ENCODE measurements at places on chromosomes 5 and 9.

GRCh38 chr5:32814141-32814540 is 103.0 kb downstream of the NPR3 start:
- DNase-seq = no peak

GRCh38 chr5:91119217-91119616 is 263.9 kb downstream of the ARRDC3 start:
- DNase-seq = no peak

DNA sequence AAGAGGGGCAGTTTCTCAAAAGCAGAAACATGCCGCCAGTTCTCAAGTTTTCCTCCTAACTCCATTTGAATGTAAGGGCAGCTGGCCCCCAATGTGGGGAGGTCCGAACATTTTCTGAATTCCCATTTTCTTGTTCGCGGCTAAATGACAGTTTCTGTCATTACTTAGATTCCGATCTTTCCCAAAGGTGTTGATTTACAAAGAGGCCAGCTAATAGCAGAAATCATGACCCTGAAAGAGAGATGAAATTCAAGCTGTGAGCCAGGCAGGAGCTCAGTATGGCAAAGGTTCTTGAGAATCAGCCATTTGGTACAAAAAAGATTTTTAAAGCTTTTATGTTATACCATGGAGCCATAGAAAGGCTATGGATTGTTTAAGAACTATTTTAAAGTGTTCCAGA is 142.8 kb downstream of the NTRK2 start:
- DNase-seq = no peak

DNA sequence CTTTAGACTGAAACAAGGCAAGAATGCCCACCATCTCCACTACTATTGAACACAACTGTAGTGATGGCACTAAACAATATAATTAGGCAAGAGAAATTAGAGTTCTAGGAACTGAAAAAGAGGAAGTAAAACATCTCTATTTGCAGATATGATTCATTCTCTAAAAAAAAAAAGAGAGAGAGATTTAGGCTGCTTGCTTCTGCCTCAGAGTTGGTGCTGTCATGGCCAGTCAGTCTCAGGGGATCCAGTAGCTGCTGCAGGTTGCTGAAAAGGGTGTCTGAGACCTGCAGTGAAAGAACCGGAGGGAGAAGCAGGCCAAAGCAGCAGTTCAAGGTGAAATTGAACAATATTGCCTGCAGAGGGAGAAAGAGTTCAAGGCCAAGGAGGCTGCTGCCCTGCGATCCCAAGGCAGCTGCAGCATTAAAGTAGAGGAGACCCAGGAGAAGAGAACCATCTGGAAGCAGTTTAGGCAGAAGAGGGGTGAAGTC is 72.5 kb downstream of the AP3B1 start:
- peak; percentile 20 for DNase-seq

DNA sequence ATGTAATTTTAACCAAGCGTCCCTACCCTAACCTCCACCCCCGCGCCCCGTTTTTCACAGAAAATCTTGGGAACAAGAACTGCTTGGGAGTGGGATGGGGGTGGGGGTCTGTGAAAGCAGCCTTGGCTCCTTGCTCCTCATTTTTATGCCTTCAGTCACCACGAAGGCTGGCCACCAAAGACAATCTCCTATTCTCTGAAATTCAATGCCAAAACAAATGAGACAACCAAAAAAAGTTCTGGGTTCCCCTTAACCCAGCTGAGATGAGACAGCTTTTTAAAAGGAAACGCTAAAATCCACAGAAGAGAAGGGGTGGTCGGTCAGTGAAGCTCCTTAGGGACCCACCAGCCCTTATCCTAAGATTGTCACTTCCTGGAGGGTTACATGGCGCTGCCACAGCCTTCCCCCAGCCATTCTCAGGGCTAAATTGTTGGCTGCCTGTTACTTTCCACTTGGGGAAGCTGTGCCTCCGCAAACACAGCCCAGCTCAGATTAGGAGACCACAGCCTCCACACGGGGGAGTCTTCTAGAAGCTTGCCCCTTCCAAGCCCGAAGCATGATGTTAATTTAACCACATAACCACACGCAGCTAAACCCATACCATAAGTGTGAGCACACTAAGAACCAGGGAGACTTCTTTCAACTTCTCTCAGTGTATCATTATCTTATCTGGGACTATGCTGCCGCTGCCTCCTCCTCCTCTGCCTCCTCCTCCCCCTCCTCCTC is 136.3 kb downstream of the FOXD1 start:
- DNase-seq = peak; percentile 68

DNA sequence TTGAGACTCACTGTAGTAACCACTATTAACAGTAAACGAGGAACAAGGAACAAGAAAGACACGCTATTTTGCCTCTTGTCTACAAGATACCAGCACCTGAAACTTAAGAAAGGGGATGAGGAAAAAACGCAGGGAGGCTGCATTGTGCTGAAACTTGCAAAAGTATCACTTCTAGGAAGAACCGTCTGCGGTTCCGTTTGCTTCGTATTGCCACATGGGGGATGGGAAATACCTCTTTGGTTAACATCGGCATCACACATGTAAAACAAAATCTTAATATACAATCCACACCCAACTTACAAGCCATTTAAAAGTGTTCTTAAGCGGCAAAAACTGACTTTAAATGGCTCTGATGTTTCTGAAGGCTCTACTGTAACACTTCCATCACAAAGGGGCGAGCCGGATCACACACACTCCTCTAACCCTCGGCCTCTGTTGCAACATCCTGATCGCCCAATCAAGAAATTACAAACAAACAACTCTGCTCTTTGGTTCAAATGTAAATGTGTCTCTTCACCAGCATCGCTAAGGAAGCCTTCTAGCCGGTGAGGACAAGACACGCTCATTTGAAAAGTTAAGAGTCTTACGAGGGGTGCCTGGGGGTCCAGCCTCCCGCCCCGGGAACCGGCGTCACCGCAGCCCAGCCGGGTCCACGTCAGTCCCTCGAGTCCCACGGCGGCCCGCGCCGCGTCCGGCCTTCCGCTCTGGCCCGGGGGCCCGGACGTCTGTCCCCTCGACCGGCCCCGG is 621 bp downstream of the SEC16A start:
- DNase-seq = peak; percentile 47

- no peak for DNase-seq
Observed at GRCh38 chr9:114093761-114094505, 5.2 kb downstream of the KIF12 start.

- peak; percentile 90 for DNase-seq
Observed at GRCh38 chr5:96565582-96566265, 96.5 kb upstream of the CAST start.

DNA sequence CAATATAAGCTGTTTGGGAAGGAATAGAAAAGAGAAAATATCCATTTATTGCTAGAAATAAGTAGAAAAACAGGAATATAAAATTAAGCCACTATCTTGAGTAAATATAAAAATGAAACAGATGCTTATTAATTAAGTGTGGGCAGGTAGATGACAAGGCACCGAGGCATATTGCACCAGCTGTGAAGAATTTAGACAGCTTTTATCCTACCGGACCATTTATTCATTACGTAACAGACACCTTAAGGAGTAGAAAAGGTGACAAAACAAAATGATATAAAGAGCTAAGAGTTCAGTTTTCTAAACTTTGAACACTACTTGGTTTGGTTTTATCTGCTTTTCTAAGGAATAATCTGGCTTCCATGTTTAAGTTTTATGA is 404.1 kb downstream of the PTPRD start:
- no peak for DNase-seq

DNA sequence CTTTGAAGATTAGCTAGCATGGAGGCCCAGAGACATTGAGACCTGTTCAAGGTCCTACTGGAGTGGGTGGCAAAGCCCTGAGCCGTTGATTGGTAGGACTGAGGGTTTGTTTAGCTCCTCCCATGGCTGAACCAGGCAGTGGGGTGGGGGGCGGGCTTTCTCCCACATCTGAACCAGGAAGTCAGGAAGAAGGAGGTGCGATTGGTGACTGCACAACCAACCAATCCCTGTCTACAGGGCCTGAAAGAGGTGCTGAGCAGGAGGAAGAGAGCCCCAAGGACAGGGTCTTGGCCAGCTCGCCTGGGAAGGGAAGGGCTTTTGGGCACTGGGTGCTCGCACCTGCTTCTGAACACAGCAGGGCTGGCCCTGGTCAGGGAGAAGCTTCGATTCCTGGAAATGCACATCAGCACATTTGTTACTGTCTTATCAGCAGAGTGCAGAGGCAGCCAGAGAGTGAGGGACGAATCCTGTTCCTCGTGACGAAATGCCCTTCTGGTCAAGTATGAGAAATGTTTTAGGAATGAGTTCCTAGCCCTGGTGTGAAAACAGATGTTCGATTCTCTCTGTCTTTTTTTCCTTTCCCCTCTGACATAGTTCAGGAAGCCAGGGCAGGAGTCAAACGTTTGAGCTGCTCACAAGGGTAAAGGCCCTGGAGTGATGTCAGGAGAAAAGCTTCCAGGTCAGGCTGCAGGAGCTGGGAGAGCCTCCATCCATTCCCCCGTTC is 294.8 kb upstream of the KLF4 start:
- peak; percentile 97 for DNase-seq

- no peak for DNase-seq
Observed at GRCh38 chr9:98866435-98867102, 59.1 kb downstream of the GALNT12 start.

DNA sequence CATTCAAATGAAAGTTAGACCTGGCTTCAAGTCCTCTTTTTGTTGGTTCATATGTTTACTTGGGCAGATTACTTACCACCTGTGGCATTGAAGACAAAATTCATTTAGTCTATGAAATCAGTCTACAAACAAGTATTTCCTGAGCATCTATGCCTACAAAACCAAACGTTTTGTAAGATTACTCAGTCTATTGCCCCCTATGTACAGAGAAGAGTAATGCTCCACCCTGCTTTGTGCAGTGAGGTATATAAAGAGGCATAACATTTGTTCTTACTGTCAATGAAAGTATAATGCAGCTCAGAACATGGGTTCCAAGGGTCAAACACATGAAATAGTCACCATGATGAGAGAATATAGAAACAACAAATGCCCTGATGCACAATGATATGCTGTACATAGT is 580.7 kb downstream of the KIF4B start:
- DNase-seq = no peak

GRCh38 chr5:161277011-161277410 is 269.5 kb downstream of the GABRB2 start:
- DNase-seq = no peak

- no peak for DNase-seq
Observed at GRCh38 chr9:129100383-129101169, 10.0 kb downstream of the CRAT start.

GRCh38 chr5:156476158-156476551 is 149.2 kb downstream of the SGCD start:
- DNase-seq = no peak

GRCh38 chr5:126192226-126192625 is 231.0 kb upstream of the GRAMD2B start:
- no peak for DNase-seq

DNA sequence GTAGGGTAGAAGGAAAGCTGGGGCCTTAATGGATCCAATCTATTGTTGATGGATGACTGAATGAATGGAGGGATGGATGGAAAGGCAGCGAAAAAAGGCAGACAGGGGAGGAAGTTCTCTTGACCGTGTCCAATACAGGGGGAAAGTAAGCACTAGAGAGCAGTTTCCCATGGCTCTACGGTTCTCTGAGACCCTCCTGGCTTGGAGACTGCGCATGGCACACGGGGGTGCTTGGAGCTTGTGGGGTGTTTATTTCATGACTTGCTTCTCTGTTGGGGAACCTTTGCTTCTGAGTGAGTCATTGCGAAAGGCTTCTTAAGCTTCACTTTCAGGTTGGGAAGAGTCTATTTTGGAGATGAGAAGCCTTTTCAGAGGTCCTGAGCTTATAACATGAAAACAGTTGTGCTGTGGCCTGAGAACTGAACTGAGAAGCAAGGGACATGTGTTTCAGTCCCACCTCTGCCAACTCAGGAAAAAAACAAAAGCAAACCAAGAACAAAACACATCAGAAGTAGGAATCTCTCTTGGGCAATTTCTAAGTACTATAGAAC is 12.8 kb upstream of the TEX48 start:
- no peak for DNase-seq

GRCh38 chr9:117719161-117719920 is 15.1 kb downstream of the TLR4 start:
- DNase-seq = peak; percentile 6

DNA sequence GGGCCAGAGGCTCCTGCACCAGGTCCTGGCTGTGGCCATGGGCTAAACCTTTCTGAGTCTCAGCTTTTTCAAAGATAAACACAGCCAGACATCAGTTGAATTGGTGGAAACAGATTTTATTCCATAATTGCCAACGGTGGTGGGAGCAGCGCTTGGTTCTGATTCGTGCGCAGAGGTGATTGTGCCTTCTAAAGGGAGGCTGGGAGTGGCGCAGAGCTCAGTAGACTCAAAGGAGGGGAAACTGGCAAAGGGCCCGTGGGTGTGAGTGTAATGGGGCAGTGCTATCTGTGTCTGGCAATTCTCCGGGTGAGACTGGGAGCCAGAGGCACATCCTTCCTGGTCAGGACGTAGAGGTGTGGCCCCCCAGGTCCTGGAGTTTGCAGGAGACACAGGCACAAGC is 169.4 kb upstream of the PPP1R26 start:
- no peak for DNase-seq

DNA sequence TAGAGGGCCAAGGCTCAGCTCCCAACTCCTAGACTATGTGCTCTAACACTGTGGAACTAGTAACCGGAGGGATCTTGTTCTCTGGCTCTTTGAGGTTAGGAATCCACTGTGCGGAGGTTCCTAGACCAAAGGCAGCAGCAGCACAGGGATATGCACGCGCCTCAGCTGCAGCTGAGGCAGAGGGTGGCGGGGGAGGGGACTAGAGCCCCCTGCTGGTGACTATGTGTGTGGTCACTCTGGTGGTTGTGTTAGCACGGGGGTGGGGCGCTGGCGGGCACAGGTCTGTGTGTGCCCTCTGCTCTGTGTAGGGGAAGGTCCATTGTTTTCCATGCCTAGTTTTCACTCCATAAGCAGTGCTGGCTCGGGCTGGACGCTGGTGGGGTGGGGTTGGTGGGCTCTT is 458.0 kb upstream of the IZUMO3 start:
- DNase-seq = no peak

GRCh38 chr9:80094176-80094771 is 522.5 kb downstream of the TLE4 start:
- DNase-seq = no peak

- DNase-seq = no peak
Observed at GRCh38 chr9:137752426-137752825, 125.2 kb upstream of the CACNA1B start.

DNA sequence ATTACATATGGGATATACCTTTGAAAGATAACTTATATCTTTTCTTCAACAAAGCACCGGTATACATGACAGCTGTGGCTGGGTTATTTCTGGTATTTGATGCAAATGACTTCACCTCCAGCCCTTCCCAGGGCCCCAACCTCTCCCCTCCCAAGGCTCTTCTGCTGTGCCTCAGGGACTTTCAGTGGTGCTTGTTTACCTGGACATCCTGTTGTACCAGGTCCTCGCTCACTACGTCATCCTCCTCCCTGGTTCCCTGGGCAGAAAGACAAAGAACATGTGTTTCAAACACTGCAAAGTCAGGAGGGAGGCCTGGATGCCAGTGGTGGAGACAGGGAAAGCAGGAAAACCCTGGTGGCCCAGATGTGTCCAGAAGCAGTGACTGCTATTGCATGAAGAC is 23.4 kb downstream of the ANXA6 start:
- no peak for DNase-seq

DNA sequence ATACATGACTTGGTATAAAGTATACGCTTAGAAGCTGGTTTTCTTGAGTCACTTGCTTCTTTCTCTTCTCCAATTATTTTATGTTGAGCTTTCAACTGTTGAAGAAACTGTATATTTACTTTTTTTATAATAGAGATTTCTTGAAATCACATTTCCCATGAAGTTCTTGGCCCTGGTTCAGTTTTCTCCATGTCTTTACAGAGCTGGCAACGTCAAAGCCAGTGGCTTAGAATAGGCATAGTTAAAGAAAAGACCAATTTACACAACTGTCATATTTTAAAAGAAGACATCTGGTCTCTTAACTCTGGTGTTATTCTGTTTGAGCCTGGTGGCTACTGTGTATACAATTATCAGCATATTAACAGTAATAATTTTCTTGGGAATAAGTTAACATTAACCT is 1249.3 kb downstream of the CDH12 start:
- DNase-seq = no peak
